ENCODE measurements at places on chromosomes 3 and 15. TPM values are rescaled to one million over a fixed set of nuclear protein-coding genes. Genes with fewer than 3 reads are reported as not detected.

- DNase-seq = peak; percentile 32
Observed at GRCh38 chr3:156291272-156292123, 171.1 kb downstream of the KCNAB1 start.

GRCh38 chr3:154095832-154096421, 25.3 kb upstream of the ARHGEF26 start:
- no peak for DNase-seq

- no peak for DNase-seq
Observed at GRCh38 chr3:22360164-22360563, 609.2 kb upstream of the ZNF385D start.

Gene CPNE4
- not detected for total RNA-seq

DNA sequence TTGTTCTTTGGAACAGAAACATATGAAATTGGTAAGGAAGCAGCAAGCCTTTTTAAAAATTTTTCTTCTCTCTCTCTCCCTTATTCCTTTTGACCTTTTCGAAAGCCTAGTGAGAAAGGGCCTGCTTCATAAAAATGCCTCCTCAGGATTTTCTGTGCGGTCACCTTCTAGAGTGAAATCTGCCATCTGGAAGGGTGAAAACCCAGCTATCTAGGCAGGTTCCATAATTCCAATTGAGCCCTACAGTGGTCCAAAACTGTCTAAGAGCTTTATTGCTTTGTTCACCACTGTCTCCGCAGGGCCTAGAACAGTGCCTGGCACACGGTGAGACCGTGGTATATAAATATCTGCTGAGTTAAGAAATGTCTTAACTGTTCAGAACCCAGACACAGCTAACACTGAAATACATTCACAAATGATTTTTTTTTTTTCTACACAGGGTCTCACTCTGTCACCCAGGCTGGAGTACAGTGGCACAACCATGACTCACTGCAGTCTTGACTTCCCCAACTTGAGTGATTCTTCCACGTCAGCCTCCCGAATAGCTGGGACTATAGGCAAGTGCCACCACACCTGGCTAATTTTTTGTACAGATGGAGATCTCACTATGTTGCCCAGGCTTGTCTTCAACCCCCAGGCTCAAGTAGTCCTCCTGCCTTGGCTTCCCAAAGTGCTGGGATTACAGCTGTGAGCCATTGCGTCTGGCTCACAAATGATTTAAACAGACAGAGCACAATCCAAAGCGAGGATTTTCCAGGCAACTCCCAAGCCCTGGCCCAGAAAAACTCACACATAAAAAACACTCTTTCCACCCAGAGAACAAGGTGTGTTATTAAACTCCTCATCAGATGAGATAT, 64.4 kb downstream of the FRMD4B start:
- no peak for DNase-seq

DNA sequence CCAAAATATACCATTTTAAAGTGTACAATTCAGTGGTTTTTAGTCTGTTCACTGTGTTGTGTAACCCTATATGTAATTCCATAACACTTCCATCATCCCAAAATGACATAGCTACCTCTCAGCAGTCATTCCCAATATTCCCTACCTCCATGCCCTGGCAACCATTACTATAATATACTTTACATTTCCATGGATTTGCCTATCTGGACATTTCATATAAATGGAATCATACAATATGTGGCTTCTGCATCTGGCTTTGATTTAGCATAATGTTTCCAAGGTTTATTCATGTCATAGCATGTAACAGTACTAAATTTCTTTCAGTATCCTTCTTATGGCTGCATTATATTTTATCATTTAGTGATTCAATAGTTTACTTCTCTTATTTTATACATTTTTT, 25.3 kb downstream of the FAM98B start:
- DNase-seq = no peak

GRCh38 chr15:51579012-51579411, 43.6 kb downstream of the DMXL2 start:
- DNase-seq = no peak

Data from activated naive CD8-positive, alpha-beta T cell treated with anti-CD3 and anti-CD28 coated beads, Interleukin-2, amount 10 ng/mL, durations not matched to agents 7 days and 5 days (primary cell).